NCI-H1105 treated with DMSO at 0.1 percent for 48 hours (cell line): ENCODE measurements at places on chromosomes 6 and 20.

- DNase-seq: peak; percentile 50
These were observed 14.7 kb downstream of the KLHL32 start for GRCh38 chr6:96939007-96939805.

- no peak for DNase-seq
These were observed 1.3 kb downstream of the CDYL start for GRCh38 chr6:4777394-4777935.

GRCh38 chr20:4305091-4305490 lies 289.7 kb upstream of the RNF24 start:
- DNase-seq: no peak

- no peak for DNase-seq
These were observed 293.5 kb downstream of the LRFN2 start for GRCh38 chr6:40293460-40294185.

DNA sequence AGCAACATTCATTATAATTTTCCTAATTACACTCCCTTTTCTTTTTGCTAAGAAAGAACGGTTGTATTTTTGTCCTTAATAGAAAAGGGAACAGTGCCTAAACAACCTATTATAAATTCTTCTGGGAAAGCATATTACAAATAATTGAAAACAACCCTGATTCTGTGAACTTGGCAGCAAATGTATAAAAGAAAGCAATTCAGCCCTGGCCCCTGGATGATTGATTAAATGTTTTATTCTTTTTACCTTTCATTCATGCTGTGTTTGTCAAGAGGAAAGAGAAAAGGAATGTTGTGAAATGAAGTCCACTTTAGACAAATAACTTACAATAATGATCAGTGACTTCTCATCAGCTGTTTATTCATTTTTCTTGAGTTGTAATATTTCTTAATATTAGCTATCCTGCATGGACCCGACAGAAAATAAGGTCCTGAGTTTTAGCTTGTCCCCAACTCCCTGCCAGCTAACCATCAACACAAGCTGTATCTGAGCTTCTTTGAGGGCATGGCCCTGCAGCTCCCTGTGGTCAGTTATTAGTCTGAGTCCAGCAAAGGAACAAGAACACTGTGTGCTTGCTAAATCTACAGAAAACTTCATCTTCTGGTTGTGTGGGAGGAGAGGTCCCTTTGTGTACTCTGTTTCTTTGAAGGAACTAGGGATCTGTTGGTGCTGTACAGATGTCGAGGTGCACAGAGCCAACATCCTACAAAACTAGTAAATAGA lies 248.2 kb downstream of the LAMA2 start:
- DNase-seq: peak; percentile 37

- no peak for DNase-seq
These were observed 4.3 kb upstream of the LOC128125822 start for GRCh38 chr6:63567966-63568365.

- DNase-seq: peak; percentile 29
These were observed 315.7 kb upstream of the EPHA7 start for GRCh38 chr6:93735099-93735498.

DNA sequence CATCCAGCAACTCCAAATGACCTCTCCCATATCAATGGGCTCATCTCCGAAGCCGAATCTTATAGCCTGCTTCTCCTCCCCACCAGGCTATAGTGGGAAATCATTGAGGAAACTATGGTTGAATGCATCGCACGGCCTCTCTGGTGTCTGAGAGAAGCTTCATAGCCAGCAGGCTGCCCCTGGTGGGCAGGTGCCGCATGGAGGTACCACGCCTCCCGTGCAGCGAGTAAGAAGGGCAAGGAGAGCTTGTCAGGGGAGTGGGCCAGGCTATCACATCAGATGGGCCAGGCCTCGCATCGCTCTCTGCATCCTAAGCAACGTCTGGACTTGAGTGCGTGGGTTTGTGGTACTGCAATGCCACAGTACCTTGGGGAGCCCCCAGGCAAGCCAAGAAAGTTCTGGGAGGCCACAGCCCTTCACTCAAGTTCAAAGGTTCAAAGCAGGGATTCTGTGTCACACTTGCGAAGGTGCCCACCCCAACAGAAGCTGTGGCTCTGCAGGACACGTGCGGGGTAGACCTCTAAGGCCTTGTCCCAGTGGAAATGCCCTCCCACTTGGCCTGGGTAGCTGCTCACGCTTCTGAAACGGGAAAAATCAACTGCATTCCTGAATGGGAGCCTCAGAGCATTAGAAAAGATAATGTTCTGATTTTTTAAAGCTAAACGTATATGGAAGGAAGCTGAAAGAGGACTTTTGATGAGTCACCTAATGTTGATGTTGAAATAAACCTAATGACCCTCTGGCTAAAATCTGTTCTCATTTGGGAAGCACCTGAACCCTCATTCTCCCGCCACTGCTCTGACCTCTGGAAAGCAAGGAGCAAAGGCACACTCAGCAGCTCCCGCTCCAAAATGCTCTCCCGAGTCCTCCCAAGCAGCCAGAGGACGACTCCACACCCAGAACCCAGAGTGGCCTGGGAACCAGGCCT lies 8.4 kb upstream of the IRF4 start:
- DNase-seq: no peak

GRCh38 chr20:3723284-3723683 lies 9.2 kb upstream of the HSPA12B start:
- no peak for DNase-seq

DNA sequence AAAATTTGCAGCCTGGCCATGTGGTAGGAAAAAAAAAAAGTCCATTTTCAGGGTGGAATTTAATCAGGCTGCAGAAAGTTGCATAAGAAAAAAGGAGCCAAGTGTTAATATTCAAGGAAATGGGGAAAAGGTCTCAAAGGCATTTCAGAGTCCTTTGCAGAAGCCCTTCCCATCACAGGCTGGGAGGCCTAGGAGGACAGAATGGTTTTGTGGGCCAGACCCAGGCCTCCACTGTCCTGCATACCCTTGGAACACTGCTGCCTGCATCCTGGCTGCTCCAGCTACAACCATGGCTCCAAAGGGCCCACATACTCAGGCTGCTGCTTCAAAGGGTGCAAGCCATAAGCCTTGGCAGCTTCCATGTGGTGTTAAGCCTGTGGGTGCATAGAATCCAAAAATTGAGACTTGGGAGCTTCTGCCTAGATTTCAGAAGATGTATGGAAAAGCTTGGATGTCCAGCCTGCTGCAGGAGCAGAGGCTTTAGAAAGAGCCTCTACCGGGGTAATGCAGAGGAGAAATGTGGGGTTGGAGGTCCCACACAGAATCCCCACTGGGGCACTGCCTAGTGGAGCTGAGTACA lies 239.0 kb upstream of the STXBP5 start:
- DNase-seq: no peak
